Activated effector memory CD4-positive, alpha-beta T cell treated with Interleukin-2 at 50 U/mL for 16 hours (primary cell): ENCODE measurements at places on chromosomes 12 and 14.

DNA sequence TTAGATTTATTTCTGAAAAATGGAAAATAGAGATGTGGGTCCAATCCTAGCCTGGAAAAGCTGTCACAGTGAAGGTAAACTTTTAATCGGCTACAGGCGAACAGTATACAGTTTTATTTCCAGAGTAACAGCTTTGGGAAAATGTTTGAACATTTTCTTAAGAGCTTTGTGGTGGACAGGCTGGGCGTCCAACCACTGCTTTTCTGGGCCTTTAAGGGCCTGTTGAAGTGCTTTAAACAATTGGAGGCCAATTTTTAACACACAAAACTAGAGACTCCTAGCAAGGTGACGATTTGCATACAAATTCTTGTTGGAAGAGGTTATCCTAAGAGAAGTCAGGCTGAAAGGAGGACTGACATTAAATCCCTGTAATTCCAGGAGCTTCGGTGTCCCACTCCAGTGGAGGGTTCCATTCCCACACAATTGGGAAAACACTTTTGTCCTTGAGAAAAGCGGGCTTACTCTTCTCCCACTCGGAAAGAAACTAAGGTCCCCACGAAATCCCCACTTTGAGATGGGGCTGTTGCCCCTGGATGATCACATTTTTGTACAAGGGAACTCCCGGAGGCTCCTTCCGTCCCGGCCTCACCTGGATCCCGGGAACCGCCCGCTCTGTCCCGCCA lies 26.9 kb downstream of the BCL11B start:
- DNase-seq = no peak

DNA sequence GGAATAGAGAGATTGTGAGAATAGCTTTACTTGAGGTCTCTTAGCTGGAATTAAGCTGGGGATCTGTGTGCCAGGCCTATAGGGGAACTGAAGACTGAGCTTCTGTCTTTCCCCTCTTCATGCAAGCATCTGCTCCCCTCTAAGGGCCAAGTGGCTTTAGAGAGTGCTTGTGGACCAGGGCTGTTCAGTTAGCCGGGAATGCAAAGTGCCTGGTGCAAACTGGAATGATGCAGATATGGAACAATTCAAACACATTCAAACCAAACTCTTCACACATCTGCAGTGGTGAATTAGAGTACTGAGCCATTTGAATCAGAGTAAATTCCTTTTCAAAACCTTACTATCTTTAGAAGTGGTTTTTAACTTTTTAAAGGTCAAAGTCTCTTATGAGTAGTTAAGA lies 99.0 kb downstream of the LIN7A start:
- no peak for DNase-seq

GRCh38 chr12:26971963-26972362 lies 33.7 kb downstream of the FGFR1OP2 start:
- DNase-seq = peak; percentile 29

- DNase-seq = no peak
These were observed 1.7 kb upstream of the C12orf56 start for GRCh38 chr12:64392221-64392620.

- no peak for DNase-seq
These were observed 89.2 kb downstream of the BCL2L14 start for GRCh38 chr12:12159988-12160387.

- no peak for DNase-seq
These were observed 10.6 kb downstream of the SDS start for GRCh38 chr12:113392988-113393579.

DNA sequence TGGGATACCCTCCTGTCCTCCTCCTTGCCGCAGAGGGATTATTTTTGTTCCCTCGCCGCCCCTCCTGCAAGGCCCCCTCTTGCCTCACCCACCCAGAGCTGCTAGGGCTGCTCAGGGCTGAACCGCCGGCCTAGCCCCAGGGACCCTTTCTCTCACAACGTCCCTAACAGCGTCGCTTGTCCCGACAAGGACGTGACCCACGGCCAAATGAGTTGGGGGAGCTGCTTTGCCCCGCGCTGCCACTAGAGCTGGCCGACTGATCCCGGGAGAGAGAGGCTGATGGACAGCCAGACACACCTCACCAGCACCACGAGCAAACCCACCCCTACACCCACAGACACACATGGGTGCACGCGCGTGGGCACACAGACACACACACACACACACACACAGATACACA lies 154.6 kb upstream of the ALG10B start:
- DNase-seq = no peak

GRCh38 chr14:94498215-94498614 lies 11.1 kb downstream of the SERPINA12 start:
- DNase-seq = no peak

GRCh38 chr12:24195063-24195462 lies 245.6 kb upstream of the SOX5 start:
- no peak for DNase-seq

DNA sequence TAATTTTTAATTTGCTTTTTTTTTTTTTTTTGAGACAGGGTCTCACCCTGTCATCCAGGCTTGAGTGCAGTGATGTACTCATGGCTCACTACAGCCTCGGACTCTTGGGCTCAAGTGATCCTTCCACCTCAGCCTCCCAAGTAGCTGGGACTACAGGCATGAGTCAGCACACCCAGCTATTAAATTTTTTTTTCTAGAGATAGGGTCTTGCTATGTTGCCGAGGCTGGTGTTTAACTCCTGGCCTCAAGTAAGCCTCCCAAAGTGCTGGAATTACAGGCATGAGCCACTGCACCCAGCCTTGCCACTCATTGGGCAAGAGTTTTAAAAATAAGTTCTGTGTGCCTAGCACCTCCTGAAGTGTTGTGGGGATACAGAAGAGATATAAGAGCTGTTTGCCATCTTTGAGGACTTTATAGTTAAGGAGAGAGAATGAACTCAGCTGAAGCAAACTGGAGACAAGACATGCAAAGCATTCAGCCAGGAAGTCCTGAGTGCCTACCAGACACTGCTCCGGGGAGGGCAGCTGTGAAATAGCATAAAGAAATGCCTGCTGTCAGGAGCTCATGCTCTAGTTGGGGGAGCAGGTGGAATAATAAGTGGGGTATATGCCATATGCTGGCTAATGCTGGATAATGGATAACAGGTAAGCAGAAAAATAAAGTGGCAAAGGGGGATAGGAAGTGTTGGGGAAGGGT lies 15.0 kb upstream of the EMP1 start:
- no peak for DNase-seq

GRCh38 chr14:104263675-104264358 lies 125.4 kb downstream of the KIF26A start:
- no peak for DNase-seq

DNA sequence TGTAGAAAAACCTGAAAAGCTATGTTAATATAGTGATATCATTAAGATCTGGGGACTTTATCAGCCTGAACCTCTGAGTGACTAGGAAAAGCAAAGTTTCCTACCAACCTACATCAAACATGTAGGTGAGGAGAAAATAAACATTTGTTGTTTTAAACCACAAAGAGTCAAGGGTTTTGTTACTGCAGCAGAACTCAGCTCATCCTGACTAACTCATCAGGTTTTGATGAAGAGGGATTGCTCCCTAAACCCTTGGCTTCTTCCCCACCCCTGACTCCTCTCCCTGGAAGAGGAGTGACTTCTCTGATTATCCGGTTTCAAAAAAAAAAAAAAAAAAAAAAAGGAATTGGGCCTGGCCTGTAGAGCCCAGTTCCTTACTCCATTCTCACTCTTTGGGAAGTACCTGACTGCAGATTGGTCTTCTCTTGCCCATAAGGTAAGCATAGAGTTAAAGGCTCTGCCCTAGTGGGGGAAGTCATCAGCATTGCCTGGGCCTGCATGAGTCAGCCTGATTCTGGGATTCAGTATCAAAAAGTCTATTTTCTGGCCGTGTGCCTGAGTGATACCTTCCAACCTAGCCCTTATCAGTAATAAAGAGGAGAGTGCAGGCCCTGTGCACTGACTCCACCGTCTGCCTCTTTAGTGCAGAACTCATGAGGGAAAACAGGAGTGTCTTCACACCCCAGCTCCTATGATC lies 16.9 kb downstream of the BDKRB1 start:
- DNase-seq = no peak

GRCh38 chr14:61152851-61153364 lies 128.2 kb downstream of the TMEM30B start:
- no peak for DNase-seq

GRCh38 chr12:68431786-68432185 lies 99.6 kb upstream of the MDM1 start:
- no peak for DNase-seq

DNA sequence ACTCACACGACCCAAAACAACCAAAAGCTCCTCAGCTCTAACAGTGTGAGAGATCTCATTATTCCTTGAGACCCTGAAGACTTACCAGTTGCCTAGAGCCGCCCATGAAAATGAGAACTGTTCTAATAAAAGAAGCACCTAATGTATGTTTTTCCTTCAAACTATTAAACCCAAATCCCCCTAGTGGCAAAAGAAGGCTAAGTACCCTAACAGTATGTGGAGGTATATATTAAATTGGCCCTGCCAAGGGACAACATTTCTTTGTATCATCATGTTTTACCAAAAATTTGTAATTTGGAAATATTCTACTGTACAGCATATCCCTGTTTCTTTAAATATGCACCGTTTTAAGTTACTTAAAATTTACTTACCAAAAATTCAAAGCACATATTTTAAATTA lies 38.0 kb upstream of the PPFIA2 start:
- no peak for DNase-seq

DNA sequence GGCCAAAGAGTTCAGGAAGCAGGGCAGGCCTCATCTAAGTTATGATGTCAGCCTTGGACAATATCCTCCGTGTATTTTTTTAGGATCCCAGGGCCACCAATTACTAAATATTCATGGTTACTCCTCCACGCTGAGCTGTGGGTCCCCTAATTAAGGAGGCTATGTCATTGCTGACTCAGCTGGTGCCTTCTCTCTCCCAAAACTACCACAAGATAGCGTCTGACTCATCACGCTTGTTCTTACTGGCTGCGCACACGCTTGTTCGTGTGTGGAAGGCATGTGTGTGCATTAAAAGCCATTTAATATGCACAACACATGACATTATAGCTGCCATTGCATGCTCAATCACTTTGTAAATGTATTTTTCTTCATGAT lies 78.3 kb downstream of the GSC start:
- DNase-seq = no peak

DNA sequence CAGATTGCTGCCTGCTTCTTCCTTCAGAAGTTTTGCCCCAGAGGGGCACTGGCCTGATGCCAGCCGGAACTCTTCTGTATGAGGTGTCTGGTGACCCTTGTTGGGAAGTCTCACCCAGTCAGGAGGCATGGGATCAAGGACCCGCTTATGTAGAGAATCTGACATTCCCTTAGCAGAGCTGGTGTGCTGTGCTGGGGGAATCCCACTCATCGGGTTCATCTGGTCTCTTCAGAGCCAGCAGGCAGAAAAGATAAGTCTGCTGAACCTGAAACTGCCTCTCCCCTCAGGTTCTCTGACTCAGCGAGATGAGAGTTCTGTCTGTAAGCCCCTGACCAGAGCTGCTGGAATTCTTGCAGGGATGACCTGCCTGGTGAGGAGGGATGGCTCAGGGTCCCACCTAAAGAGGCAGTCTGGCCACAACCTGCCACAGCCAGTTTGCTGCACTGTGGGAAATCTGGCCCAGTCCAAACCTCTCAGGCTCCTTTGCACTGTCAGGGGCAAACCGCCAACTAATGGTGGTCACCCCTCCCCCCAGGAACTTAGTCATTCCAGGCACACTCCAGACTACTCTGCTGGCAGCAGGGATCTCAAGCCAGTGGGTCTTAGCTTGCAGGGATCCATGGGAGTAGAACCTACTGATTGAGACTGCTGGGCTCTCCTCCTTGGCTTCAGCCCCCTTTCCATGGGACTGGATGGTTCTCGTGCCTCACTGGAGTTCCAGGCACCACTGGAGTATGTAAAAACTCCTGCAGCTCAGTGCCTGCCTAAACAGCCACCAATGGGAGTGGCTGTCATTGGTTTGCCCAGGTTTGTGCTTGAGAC lies 4.1 kb downstream of the CLEC2D start:
- DNase-seq = peak; percentile 39

- DNase-seq = no peak
These were observed 702.9 kb downstream of the TRHDE start for GRCh38 chr12:72974954-72975555.

GRCh38 chr12:1932264-1932777 lies 13.9 kb upstream of the CACNA2D4 start:
- DNase-seq = no peak

GRCh38 chr12:94078138-94078723 lies 70.1 kb upstream of the PLXNC1 start:
- no peak for DNase-seq

DNA sequence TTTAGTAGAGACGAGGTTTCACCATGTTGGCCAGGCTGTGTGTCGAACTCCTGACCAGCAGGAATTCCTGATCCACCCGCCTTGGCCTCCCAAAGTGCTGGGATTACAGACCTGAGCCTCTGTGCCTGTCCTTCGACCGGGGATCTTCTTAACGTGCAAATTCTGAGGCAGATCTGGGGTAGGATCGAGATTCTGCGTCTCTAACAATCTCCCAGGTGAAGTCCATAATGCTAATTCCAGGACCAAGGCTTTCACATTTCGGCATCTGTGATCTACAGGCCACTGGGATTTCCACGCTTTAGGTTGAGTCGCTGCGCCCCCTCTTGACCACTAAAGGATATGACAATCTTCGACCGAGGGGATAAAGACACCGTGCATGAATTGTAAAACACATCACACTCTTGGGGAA lies 24.8 kb downstream of the FOS start:
- DNase-seq = peak; percentile 44

GRCh38 chr14:62209287-62209899 lies 447.2 kb downstream of the SNAPC1 start:
- DNase-seq = no peak

GRCh38 chr12:91866566-91866965 lies 279.1 kb downstream of the BTG1 start:
- no peak for DNase-seq

- peak; percentile 82 for DNase-seq
These were observed at the start of gene TRAF3 for GRCh38 chr14:102776761-102777710. TRAF3 (plus strand) TSS chr14:102777449; CDS start chr14:102870202, 92,753 bp downstream.

DNA sequence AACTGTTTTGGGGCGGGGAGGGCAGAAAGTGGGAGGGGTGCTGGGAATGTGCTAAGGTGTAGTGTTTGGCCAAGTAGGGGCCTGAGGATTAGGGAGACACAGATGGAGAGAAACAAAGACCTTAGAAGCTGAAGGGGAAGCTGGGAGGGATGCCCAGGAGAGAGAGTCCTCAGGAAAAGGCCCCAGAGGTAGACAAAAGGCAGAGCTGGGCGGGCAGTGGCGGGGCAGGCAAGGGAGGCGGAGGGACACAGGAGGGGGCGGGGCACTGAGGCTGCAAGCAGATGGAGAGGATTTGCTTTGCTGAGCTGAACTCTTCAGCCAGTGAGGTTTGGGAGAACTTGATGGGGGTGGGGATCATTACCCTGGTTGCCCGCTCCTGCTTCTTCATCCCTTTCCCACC lies 2.8 kb downstream of the PTMS start:
- DNase-seq = no peak

- DNase-seq = no peak
These were observed 14.9 kb downstream of the C2CD5 start for GRCh38 chr12:22529281-22530060.

DNA sequence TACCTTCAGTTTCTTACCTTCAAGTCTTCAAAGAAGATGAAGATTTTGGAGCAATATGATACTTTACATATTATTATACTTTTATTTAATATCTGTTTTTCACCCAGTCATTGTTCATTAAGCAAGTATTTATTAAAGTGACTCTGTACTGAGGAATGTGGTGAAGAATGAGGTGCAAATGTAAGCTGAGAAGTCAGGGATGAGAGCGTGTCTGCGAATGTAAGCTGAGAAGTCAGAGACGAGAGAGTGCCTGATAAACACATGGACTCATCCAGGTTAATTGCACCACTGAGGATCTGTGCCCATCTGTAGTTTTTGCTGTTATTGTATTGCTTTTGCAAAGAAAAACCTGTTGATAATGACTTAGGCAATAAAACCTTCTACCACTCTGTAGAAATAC lies 211.9 kb upstream of the FAR2 start:
- DNase-seq = no peak
